ENCODE measurements at places on chromosomes 4 and X. TPM values are rescaled to one million over a fixed set of nuclear protein-coding genes. Genes with fewer than 3 reads are reported as not detected.

Gene BLTP1
- total RNA-seq = 82.6 TPM

Gene MAGED1
- 91.2 TPM for total RNA-seq

Gene PDCL2
- not detected for total RNA-seq

DNA sequence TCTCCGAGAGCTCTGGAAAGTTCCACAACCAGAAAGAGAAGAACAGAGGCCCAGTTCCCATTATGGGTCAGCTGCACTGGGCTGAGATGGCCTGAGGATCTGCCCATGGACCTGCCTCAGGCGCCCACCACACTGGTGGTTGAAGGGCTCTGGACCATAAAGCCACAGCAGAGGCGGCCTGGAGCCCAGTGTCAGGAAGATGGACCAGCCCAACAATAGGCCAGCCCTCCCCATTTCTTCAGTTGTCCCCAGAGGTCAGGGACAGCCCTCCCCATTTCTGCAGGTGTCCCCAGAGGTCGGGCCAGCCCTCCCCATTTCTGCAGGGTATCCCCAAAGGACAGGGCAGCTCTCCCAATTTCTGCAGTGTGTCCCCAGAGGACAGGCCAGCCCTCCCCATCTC, 37.2 kb upstream of the C4orf50 start:
- H3K36me3 ChIP-seq = no peaks in the 10 kb centered on the region
- no peaks in the 10 kb centered on the region for H3K27me3 ChIP-seq
- no peak for DNase-seq
- H3K4me3 ChIP-seq = no peak overlapping the region

DNA sequence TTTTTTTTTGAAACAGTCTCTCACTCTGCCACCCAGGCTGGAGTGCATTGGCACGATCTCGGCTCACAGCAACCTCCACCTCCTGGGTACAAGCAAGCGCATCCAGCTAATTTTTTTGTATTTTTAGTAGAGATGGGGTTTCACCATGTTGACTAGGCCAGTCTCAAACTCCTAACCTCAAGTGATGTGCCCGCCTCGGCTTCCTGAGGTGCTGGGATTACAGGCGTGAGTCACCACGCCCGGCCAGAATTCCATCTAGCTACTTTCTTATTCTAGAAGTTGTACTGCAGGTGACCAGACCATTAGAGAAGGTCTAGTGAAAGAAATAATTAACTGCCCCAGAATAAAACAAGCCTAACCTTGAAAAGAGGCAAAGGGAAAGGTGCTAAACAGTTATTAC, 2.3 kb downstream of the LRBA start:
- H3K4me3 ChIP-seq = no peak overlapping the region
- H3K27me3 ChIP-seq = no peaks in the 10 kb centered on the region
- no peak overlapping the region for H3K27ac ChIP-seq
- no peak for DNase-seq
- H3K36me3 ChIP-seq = no peaks in the 10 kb centered on the region

DNA sequence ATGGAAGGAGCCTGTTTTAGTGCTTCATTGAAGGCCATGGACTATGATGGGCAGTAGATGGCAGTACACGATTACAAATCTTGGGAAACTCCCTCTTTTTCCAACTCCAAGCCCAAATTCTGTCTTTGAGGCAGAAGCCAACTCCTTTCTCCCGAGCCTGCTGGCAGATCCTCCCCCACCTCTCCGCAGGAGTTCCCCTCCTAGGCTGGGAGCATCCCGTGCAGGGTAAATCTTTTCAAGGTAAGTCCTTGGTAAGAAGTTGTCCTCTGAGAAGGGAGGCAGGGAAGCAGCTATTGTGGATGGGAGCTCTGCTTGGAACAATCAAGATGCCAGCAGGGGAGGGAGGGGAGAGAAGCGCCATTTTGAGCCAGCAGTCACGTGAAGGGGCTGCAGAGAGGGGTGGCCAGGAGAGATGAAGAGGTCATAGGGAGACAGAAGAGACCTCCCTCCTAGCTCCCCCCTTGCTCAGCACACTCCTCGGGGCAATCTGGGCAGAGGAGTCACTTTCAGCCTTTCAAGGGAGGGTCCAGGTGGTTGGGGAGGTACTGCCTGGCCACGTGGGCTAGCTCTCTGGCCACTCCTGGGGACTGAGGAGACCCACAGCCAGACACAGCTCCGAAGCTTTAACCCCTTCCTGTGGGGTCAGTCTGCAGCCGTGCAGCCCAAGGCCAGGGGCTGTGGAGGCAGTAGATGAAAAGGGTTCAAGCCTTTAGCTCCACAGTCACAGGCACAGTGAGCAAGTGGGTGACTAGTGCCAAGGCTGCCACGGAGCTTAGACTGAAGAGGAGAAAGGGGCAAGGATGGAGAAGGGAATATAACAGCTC, 9.6 kb downstream of the CC2D2A start:
- H3K27me3 ChIP-seq = no peaks in the 10 kb centered on the region
- DNase-seq = no peak
- peaks cover 7% of the 10 kb centered on the region for H3K36me3 ChIP-seq
- no peaks in the 10 kb centered on the region for H3K4me1 ChIP-seq

- H3K36me3 ChIP-seq = no peaks in the 10 kb centered on the region
- H3K27me3 ChIP-seq = no peaks in the 10 kb centered on the region
- H3K27ac ChIP-seq = no peak overlapping the region
- peak; percentile 76 for DNase-seq
- no peaks in the 10 kb centered on the region for H3K4me1 ChIP-seq
Observed at GRCh38 chr4:184983672-184984356, 34.5 kb upstream of the HELT start.

GRCh38 chr4:155546451-155546850, 120.2 kb upstream of the GUCY1A1 start:
- H3K27ac ChIP-seq = no peak overlapping the region
- no peaks in the 10 kb centered on the region for H3K36me3 ChIP-seq

DNA sequence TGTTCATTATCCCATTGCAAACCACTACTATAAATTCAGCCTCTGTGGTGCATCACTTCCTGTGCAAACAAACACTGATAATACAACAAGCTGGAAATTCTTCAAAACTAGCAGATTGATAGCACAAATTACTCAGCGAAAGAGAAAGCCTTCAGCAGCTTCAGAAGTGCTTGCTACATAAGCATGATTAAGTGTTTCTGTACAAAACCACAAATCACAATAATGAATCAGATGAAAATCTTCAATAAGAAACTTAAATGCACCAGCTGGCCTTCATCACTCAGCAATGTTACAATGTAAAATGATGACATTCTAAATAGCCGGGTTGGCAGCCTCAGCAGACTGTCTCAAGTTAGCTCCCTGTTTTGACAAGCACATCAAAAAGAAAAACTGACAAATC, 262.2 kb downstream of the SPOCK3 start:
- no peaks in the 10 kb centered on the region for H3K4me1 ChIP-seq
- no peaks in the 10 kb centered on the region for H3K36me3 ChIP-seq
- no peak for DNase-seq

Measured in aorta (tissue), 5 donors.